Activated T-helper 1 cell treated with Interleukin-2 at 50 U/mL for 16 hours (primary cell): ENCODE measurements at places on chromosomes 1 and 21.

GRCh38 chr1:46616277-46617107 lies at the start of gene MOB3C:
Gene MOB3C (minus strand): TSS chr1:46616811. CDS start chr1:46613321, 3,490 bp downstream.
- DNase-seq: peak; percentile 44

- no peak for DNase-seq
These were observed 67.1 kb downstream of the KCNJ15 start for GRCh38 chr21:38323721-38324531.

- DNase-seq: no peak
These were observed 3.1 kb downstream of the LCE3D start for GRCh38 chr1:152577168-152577567.

- DNase-seq: no peak
These were observed 1.8 kb upstream of the DUSP12 start for GRCh38 chr1:161747801-161748200.

DNA sequence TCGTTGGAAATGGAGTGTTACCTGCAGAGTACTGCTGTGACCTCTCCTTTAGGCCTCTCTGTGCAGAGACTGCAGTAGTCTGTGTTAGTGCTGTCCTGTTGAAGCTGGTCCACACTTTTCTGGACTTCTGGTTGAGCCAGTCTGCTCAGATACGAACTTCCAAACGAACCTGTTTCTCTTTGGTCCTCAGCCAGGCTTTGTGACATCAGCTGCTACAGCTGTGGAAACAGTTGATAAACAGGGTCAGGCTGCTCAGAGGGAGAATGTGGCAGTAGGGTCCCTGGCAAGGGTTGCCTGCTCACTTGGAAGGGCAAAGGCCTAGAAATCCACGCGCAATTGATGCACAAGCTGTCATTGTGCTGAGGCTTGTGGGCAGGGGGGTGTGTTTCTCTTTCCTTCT lies 98.8 kb downstream of the NOS1AP start:
- DNase-seq: no peak

GRCh38 chr21:45383111-45383614 lies 21.8 kb upstream of the COL18A1 start:
- DNase-seq: no peak

DNA sequence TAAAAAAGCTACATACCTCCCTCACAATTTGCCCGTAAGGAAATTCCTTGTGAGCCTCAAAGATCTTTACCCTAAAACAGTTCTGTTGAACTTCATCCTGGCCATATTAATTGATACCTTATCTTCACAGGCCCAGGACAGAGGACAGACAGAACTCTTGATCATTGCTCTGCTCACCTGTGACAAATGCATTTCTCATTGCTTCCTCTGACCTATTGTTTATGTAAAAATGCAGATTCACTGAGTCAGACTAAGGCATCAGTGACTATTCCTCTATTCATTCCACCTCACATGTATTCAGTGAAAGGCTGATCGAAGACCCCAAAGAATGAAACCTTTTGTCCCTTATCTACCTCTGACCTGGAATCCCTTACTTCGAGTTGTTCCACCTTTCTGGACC lies 61.0 kb downstream of the BACH1 start:
- no peak for DNase-seq

- no peak for DNase-seq
These were observed 69.7 kb upstream of the PDE9A start for GRCh38 chr21:42583477-42584295.

- DNase-seq: no peak
These were observed 258.9 kb downstream of the SEC16B start for GRCh38 chr1:177710696-177711620.

- DNase-seq: no peak
These were observed 63.3 kb upstream of the ARTN start for GRCh38 chr1:43870306-43870705.

- DNase-seq: no peak
These were observed 5.1 kb downstream of the IFFO2 start for GRCh38 chr1:18951416-18951815.

- no peak for DNase-seq
These were observed 25.1 kb upstream of the CLIC4 start for GRCh38 chr1:24720152-24720551.

- DNase-seq: no peak
These were observed 9.5 kb downstream of the LSS start for GRCh38 chr21:46218906-46219590.

GRCh38 chr21:44366586-44367211 lies 13.3 kb downstream of the TRPM2 start:
- no peak for DNase-seq

GRCh38 chr1:186735463-186735862 lies 55.2 kb upstream of the PTGS2 start:
- no peak for DNase-seq

DNA sequence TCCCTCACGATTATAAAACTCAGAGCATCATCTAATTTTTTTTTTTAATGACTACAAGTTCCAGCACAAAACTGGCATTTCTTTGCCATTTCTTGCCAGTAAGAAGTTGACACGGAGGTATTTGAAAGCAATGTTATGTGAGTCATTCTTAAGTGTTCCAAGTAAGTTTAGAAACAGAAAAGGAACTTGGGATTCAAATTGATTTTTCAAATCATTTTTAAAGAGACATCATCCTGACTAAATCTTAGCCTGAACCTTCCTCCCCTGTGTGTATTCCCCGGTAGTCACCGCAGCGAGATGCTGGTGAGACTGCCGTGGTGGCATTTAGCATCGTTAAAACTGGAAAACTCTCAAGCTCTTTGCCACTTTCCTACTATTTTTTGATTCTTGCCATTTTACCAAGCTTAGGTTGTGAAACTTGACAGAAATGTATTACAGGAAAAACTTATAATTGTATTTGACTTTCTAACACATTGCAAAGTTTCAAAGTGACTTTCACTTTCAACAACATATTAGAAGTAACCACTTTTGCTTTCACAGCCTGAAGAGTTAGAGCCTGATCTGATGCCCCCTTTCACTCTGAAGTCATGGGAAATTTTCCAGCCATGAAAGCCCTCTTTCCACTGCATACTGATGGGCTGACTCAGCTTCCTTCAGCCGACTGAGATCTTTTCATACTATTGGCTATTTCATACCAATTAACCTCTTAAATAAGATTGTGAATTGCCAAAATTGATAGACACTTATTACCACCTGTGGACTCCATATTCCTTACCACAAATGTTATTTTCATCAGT lies 61.4 kb downstream of the OLFML2B start:
- DNase-seq: no peak

DNA sequence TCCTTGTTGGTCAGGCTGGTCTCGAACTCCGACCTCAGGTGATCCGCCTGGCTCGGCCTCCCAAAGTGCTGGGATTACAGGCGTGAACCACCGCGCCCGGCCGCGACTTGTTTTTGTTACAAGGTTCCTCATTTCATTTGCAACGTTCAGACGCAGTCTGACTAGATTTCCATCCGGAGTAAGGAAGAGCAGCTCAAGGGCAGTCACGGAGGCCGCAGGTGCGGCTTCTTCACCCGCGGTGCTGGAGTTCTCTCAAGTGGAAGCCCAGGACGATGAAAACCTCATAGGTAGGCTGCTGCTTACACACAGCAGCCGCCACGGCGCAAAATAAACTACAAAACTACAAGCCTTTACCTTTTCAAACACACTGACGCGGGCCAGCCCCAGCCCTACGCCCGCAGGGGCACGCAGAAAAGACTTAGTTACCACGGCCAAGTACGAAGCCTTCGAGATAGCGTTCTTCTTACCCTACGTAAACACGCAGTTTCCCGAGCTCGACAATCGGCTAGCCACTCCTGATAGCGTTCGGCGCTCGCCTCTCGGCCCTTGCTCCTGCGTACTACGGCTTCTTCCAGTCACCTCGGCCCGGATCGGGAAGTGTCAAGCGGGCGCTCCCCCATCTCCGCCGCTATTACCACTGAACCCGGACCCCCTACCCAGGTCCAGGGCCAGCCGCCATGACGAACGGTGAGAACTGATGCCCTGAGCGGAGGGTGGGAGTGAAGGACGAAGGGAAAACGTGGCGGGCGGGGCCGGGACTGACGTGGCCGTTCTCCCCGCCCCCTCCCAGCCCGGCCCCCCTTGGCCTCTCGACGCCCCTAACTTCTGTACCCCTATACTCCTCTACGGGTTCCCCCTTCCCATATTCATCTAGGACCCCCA lies at the start of gene TMEM167B:
Gene TMEM167B, plus strand, starts transcription at position 569 of the 882 bp plus-strand sequence. Its CDS starts 109 bp downstream, at position 678.
- DNase-seq: peak; percentile 78

DNA sequence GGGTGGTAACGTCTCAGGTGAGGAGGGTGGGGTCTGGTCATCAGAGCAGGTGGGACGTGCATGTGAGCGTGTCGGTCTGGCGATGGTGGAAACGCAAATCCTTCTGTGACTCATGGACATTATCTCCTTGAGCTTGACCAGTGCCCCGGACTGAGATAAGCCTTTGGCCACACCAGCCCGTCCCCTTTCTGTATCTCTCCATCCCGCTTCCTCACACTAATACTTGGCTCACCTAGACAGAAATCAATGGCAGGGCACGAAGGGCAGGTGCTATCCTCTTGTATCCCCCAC lies 7.9 kb upstream of the AQP10 start:
- DNase-seq: no peak

DNA sequence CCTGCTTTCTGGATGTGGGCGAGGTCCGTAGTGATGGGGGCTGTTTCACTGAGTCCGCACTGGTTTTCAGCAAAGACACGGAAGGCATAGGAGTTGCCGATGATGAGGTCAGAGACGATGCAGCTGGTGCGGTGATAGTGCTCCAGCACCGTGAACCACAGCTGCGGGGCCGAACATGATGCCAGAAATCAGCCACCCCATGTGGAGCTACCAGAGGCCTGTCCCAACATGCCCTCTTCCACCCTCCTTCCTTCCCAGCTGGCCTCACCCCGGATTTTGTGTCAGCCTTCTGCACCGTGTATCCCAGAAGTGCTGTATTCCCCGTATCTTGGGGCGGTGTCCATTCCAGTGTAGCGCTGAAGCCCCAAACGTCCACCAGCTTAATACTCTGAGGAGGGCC lies 10.0 kb downstream of the MYBPHL start:
- DNase-seq: no peak

- DNase-seq: no peak
These were observed 42.4 kb downstream of the PDE9A start for GRCh38 chr21:42695697-42696380.

GRCh38 chr21:26972192-26972591 lies 5.3 kb upstream of the ADAMTS5 start:
- no peak for DNase-seq

DNA sequence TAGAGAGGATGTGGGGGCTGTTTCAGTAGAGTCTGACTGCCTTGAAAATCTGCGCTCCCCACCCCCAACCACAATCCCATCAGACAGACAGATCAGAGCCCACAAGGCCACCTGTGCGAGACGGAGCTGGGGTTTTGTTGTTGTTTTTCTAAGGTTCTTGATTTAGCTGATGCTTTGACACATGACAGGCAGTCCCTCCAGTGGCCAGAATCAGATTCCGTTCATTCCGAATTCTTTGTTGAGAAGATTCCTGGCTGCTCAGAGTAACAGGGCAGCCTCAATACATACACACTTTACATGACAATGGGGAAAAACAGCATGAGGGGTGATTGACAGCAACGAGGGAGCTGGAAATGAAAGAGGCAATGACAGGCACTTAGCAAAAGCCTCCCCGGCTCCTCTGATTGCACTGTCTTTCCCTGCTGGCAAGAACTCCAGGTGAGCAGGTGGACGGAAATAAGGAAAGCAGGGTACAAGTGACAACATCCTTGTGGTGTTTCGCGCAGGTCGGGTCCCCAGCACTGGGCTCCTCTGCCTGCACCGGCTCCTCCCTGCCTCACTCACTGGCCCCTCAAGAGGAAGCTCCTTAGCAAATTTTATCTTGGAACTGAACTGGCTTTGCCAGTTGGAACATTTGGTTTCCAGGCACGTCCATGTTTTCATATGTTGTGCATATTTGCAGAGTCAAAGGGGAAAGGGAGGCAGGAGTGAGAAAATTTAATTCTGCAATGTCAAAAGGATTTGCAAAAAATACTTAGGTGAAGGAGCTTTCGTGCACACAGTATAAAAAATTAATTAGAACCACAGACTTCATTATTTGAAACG lies 148.7 kb downstream of the PGBD5 start:
- no peak for DNase-seq

DNA sequence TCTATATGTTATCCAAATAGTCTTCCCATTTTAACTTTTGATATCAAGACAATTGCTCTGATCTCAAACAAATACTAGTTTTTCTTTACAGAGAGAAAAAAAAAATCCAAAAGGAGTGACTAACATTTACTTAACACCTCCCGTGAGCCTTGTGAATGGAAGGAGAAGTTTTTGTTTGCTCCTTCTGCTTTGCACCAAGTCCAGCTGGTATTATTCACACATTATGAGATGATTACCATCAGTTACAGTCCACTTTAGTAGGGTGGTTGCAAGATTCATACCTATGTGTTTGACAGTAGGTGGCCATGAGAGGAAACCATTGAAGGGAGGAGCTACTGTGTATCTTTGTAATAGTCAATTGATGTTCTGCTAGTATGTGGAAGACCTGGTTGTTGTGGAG lies 443.4 kb upstream of the ZP4 start:
- no peak for DNase-seq

DNA sequence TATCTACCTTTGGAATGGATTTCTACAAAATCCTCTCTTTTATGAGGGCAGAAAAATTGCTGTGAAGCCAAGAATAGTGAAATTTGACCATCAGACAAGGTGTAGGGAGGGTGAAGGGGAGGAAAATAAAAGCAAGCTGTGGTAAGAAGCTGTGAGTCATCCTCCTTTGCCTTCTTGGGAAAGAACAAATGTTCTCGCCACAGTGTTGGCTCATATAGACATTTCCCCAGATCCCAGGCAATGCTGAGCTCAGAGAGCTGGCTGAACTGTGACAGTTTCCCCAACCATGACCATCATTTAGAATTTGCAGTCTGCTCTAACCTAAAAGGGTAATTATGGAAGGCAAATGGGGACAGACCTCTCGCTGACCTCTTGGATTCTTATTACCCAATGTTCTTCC lies 235.4 kb downstream of the PBX1 start:
- no peak for DNase-seq

DNA sequence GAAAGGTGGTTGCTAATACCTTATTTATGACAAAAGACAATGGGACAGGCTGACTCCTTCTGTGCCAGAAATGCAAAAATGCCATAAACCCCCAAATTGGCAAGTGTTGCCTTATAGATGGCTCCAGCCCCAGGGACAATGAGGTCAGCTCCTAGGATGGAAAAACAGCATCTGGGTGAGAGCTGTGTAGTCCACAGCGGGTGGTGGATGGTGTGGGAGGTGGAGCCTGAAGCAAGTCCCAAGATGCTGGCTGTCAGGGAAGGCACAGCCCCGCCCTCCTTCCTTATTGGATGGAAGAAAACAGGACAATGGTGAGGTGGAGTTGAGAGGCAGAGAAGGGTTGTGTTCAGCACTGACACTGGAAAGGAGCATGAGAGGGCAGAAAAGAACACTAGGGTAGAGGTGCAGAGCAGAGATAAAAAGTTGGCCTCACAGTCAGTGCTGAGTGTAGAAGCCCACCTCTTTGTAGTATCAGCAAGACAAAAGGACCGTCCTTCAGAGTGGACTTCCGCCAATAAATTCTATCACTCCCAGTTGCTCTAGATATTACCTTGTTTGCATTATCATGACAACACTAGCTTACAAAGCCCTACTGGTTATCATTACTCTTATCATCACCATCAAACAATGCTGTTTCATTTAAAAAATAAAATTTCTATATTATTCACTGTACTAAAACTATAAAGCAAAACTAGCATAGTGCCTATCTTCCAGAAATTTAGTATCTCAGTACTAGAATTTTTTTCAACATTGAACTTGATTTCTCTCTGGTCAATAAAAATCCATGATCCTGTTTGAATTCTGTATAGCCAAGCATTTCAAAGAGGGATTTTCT lies 3.7 kb upstream of the SDE2 start:
- no peak for DNase-seq

- no peak for DNase-seq
These were observed 131.8 kb upstream of the GREM2 start for GRCh38 chr1:240743705-240744104.

- DNase-seq: no peak
These were observed 9.2 kb downstream of the CGN start for GRCh38 chr1:151520359-151520758.
